GM13976 (cell line): ENCODE measurements at places on chromosomes 7 and 10.

GRCh38 chr10:132064082-132064755 lies 1.5 kb upstream of the JAKMIP3 start:
- DNase-seq = no peak

DNA sequence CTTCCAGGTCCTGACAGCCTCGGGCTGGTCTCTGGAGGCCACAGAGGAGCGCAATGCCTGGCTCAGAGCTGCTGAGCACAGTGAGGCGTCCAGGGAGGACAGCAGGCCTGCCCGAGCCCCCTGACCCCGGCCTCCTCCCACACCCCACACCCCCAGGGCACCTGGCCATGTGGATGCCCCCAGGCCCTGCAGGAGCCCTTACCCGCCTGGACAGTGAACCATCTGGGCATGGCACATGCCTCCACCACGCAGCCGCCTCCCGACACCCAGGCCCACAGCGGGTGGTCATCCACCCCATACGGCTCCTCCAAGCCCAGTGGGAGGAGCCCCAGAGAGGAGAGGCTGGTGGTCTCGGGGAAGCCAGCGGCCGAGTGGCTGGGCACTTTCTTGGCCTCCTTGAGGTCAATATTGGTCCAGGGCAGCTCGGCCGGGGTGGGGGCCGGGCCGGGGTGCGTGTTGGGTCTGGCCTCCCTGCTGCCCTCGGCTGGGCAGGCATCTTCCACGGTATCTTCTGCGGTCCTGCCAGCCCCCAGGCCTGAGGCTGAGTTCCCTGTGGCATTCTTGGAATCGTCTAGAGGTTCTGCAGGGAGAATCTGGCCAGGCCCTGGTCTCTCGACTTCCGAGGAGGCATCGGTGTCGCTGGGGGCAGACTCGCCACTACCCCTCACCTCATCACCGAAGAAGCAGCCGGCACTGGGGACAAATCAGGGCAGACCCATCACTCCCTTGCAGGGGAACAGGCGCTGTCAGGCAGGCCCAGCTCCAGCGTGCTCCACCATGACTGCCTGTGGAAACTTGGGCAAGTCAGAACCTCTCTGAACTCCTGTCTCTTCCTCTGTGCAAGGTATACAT lies 18.6 kb downstream of the TECPR1 start:
- no peak for DNase-seq

GRCh38 chr10:101935431-101935830 lies 91.8 kb upstream of the KCNIP2 start:
- no peak for DNase-seq

- no peak for DNase-seq
Measured at GRCh38 chr10:78950656-78951587, 117.8 kb upstream of the ZMIZ1 start.

DNA sequence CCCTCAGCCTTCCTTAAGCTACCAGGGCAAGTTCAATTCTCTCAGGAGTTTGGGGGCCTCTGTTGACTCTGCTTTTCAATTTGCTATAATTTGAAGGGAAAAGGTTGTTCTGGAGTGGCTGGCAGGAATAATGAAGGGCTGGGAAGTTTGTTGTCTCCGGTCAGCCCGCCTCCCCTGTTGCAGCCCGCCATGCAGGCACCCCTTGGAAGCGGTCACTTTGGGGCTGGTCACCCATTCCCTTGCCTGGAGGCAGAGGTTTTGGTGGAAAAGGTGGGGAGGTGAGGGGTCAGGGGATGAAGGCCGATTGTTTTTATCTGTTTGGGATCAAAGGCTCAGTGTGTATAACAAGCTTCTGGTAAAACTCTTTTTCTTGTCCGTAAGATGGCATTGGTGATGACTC lies 79.1 kb downstream of the GRK5 start:
- DNase-seq = no peak

- no peak for DNase-seq
Measured at GRCh38 chr10:98881789-98882188, 353.9 kb downstream of the HPSE2 start.

- peak; percentile 62 for DNase-seq
Measured at GRCh38 chr10:100826031-100826651, 80.8 kb downstream of the PAX2 start.

- DNase-seq = no peak
Measured at GRCh38 chr7:84813376-84813775, 373.5 kb downstream of the SEMA3D start.

- no peak for DNase-seq
Measured at GRCh38 chr10:52216852-52217251, 97.2 kb upstream of the DKK1 start.

GRCh38 chr7:126493801-126494200 lies 758.9 kb downstream of the GRM8 start:
- no peak for DNase-seq

GRCh38 chr10:2938869-2939268 lies 128.5 kb upstream of the PFKP start:
- DNase-seq = no peak

DNA sequence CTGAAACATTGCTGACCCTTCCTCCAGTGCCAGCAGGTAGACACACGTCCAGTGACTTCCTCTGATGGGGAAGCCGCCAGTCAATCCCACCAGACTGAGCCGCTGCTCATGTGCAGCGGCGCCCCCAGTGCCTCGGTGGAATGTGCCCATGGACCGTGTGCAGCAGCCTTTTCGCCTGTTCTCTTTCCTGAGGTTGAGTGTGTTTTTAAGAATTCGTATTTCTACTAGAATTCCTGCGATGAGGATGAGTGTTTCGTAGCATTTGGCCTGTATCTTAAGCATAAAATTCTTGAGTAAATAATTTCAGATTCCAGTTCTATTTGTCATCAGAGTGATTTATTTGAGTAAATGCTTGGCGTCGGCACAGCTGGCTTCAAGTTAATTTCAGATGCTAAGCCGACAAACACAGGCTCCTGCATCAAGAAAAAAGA lies 35.4 kb downstream of the BNIP3 start:
- no peak for DNase-seq

DNA sequence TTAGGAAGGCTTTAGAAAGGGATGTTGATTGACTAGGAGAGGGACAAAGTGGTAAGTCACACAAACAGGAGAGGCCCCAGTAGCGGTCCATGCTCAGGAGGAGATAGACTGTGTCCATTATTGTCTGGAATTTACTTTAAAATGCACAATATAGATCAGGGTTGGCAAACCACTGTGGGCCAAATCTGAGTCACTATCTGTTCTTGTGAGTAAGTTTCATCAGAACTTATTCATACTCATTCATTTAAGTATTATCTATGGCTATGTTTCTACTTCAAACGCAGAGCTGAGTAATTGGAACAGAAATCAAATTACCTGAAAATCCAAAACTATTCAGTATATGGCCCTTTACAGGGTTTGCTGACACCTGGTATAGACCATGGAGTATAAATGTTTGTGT lies 166.5 kb downstream of the COL28A1 start:
- no peak for DNase-seq

GRCh38 chr10:110138197-110138812 lies 69.1 kb upstream of the MXI1 start:
- peak; percentile 65 for DNase-seq

DNA sequence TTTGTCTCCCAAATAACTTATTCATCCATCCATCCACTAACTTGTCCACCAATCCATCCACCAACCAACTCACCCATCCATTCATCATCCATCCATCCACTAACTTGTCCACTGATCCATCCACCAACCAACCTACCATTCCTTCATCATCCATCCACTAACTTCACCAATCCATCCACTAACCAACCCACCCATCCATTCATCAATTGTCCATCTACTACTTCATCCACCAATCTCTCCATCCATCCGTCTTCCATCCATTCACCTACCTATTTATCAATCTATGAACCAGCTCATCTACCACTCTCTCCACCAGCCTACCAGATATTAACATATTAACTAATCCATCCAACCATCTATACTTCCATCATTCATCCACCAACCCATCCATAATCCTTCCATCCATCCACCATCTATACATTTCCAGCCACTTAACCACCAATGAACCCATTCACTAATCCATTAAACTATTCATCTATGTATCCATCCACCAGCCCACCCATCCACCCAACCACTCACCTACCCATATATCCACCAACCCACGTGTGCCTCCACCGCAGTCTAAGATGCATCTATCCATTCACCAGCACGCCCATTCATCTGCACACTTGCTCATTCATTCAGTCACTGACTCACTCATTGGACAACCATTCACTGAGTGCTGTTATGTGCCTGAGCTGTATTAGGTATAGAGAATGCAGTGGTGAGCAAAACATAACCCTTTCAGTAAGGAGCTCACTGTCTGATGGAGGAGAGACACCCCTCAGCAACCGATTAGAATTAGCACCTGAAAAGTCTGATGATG lies 19.8 kb upstream of the TBL2 start:
- no peak for DNase-seq

GRCh38 chr7:143931739-143932138 lies 3.3 kb upstream of the OR2F2 start:
- no peak for DNase-seq

GRCh38 chr7:65980478-65981250 lies 1.3 kb downstream of the GUSB start:
- peak; percentile 90 for DNase-seq

DNA sequence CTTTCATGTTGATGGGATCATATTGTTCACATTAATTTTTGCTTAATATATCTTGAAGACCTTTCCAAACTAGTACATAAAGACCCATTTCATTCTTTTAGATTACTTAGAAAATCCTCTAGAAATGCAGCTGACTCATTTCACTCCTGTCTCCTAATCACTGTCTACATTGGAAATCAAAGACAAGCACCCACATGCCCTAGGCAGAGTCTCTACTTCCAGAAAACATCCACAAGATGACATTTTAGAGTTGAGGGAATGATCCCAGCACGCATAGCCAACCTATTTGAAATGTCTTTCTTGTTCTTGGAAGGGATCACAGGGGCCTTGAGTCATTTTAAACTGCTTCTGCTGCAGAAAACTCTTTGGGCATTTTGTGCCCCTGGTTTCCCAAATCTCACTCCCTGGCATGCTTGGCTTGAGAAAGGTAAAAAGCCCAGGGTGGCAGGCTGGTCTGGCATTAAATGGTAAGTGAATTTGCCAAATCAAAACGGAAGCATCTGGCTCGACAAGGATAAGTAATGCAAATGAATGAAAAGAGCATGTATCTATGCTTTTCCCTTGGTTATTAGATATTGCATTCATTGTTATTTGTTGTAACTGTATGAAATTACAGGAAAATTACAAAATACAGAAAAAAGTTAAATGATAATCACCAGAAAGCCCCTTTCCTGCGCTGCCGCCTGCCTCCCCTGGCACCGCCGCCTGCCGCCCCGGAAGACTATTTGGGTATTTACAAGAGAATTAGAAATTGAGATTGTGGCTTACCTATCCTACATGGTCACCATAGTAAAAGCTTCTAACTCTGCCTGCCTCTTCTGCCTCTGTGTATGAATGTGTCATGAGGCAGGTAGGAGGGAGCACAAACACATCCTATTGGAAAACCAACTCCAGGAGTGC lies 225.3 kb downstream of the PTEN start:
- no peak for DNase-seq

DNA sequence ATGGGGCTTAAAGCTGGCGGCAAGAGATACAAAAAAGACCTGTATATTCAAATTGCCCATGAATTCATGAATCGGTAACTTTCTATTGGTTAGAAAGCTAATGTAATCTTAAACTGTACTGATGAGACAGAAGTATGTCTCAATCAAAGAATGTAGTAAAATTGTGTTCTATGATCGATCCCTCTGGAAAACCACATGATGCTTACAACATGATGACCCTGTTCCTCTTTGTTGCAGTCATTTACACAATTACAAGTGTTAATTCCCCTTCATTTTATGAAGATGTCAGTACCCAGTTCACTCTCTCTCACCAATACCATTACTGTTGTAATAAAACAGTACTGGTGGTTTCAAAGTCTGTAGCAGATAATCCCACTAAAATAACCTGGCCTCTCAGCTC lies 10.1 kb downstream of the KIF5B start:
- DNase-seq = no peak

DNA sequence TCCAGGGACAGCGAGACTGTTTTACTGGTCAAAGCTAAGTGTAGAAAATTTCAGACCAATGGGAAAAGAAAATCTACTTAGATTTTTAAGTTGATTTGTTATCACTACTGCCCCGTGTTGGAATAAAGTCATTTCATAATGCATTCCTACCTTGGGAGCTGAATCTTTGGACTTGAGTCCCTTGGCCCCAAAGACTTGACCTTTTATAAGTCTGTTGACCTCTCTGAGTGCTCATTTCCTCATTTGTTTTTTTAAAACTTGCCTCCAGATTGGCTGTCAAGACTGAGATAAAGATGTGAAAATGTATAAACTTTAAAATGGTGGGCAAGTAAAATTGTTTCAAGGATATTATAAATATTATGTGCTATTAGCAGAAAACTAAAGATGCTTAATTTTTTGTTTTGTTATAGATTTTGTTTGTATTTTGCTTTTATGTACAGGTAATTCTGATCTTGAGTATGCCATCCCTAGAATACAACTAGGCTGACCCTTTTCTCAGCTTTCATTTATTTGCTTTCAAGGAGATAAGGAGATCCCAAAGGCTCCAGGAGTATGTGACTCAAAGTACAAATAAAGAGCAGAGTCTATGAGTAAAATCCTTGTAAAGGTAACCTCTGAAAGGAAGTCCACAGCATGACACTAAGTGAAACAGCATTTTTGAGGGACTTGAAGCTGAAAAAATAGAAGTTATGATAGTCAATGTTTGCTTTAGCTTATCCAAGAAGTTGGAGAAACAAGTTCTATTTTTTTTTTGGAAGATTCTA lies 54.6 kb downstream of the TMEM26 start:
- no peak for DNase-seq

GRCh38 chr7:92826258-92826938 lies 10.0 kb downstream of the CDK6 start:
- DNase-seq = no peak

DNA sequence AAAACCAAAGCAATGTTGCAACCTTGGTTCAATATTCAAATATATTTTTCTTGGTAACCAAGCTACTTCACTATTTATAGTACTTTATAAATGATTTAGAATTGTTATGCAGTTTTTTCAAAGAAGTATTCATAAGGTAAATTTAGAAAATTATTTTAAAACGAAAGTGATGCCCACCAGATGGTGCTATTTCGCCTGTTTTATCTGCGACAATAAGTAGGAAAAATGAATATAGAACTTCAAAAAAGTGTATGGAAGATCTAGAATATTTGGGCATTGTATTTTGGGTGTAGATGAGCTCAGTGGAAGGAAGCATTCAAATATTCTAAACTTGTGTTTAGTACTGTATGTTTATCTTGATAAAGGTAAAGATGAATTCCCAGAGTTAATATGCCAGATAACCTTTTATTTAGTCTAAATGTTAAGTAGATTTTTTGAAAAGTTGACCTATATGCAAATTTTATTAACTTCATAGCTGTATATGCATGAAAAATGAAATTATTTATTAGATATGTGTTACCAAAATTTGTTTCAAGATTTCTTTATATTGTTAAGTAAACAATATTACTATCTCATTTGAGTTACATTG lies 93.2 kb downstream of the ADK start:
- DNase-seq = no peak
